ENCODE measurements at places on chromosomes 2 and 18.

- peak; percentile 75 for DNase-seq
These were observed 669 bp downstream of the LNPK start for GRCh38 chr2:176001281-176001915.

DNA sequence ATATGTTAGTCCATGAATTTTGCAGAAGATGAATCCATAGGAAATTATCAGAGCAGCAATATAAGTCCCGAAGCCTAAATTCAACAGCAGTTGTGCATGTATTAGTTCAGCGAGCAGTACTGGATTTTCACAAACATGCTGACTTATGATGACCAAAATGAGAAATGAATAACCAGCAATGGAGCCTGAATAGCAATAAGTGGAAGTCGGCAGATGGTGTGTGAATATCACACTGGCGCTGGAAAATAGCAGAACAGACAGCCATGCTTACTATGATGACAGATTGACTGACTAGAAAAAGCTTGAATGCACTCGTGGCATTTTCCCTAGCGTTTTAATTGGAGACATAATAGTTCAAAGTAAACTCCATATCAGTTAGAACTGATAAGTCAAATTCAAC, 1114.5 kb downstream of the DSC3 start:
- DNase-seq: no peak

GRCh38 chr2:237191714-237192081, 106.0 kb downstream of the COPS8 start:
- no peak for DNase-seq

DNA sequence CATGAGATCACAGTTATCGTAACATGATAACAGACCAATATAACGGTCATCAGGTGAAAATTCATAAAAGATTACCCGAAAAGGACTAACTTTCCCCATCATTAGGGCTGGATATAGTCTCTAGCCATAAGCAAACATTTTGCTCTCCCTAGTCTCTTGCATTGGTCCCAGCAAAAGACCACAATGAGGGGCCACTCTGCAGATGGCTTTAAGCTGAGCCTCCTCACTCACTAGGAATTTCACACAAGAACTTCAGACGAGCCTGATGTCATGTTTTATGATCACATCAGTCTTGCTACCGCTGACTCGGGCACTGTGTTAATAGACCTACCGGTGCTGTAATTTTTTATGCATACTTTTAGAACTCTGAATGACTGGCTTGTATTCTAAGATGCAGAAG, 35.2 kb downstream of the STK17B start:
- no peak for DNase-seq

- peak; percentile 81 for DNase-seq
These were observed 1.6 kb upstream of the RTP5 start for GRCh38 chr2:241867776-241868420.

GRCh38 chr2:196104066-196104465, 35.4 kb upstream of the DNAH7 start:
- no peak for DNase-seq

DNA sequence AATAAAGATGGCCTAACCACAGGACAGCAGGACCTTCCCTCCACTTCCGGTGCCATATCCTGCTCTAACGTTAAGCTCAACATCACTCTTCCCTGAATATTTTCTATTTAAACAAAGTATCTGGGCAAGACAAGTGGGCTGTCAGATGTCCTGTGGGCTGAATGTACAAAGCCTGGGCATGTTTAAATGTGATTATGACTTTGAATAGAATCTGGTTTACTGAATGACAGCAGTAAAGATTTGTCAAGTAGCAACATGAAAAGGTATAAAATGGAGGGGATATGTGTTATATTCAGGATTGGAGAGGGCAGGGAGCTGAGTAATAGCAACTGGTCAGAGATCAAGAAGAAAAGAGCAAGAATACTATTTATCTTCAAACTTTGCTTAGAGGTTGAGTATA, 540.9 kb downstream of the NRXN1 start:
- DNase-seq: no peak

DNA sequence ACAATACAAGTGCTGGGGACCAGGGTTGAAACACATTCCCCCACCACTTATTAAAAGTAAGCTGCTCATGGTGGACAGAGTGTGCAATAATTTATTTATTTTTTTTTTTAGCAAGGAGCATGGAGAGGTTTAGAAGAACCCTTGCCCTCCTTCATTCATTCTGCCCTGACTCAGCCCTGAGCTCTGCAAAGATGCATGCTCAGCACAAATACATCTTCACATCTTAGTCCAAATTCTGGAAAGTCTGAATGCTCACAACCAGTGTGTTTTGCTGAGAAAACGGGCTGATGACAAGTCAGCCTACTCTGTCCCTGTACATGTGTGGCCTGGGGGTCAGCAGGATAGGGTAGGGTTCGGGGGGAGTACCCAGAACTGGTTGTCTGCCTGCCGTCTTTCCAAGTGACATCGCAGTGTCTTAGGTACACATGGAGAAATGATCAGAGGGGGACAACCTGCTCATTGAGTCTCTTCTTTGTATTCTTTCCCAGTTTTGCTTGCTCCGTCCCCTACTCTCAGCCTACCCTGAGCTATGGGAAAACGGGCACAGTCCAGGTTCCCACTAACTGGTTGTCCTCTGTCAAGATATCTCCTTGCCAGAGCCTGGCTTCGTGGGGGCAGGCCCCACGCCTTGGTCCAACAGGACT, 76.4 kb downstream of the ADD2 start:
- DNase-seq: peak; percentile 26

GRCh38 chr2:79179036-79179435, 19.5 kb upstream of the REG3A start:
- no peak for DNase-seq

GRCh38 chr2:65999796-66000195, 435.1 kb upstream of the MEIS1 start:
- no peak for DNase-seq

DNA sequence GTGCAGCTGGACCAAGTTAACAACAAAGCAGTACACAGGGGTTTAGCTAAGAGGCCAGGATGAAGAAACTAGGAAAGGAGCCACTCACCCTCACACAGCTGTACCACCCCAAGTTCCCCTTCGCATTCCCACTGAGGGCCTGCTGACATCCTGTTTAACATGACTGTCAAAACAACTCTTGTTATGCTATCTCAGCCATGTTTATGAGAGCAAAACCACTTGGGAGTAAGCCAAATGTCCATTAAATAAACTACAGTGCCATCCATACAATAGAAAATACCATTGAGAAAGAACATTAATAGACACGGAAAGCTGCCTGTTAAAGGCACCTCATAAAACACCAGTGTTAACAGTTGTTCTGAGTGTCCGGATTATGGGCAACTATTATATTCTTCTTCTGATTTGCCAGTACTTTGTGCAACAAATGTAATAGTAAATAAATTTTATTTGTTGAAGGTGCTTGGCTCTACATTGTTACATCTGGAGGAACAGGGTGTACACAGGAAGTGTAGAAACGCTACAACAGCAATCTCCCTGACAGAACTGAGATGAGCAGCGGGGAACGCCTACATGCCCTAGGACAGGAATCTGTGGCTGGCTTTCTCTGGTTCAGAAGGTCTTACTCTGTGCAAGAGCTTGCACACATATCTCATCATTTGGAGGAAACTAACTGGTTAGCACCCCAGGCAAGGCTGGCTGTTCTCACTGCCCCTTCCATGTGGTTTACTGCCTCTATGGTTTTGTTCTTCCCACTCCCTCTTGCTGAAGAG, 85.6 kb downstream of the EHD3 start:
- DNase-seq: no peak

DNA sequence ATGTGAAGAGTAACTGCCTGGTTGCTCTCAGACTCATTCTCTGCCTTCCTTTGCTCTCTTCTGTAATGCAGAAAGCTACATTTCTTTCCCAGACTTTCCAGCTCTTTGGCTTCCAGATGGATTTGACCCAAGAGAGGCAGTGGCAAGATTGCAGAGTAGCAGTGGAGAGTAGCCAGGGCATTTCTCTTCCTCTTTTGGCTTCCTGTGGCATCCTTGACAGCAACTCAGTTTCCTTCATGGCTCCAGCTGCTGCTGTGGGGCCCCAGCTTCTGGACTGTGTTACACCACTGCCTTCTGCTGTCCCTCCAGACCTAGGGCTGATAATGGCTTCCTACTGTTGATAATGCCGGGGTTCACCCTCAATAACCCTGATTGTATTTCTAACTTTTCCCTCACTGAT, 469.4 kb upstream of the SPRED2 start:
- DNase-seq: no peak

DNA sequence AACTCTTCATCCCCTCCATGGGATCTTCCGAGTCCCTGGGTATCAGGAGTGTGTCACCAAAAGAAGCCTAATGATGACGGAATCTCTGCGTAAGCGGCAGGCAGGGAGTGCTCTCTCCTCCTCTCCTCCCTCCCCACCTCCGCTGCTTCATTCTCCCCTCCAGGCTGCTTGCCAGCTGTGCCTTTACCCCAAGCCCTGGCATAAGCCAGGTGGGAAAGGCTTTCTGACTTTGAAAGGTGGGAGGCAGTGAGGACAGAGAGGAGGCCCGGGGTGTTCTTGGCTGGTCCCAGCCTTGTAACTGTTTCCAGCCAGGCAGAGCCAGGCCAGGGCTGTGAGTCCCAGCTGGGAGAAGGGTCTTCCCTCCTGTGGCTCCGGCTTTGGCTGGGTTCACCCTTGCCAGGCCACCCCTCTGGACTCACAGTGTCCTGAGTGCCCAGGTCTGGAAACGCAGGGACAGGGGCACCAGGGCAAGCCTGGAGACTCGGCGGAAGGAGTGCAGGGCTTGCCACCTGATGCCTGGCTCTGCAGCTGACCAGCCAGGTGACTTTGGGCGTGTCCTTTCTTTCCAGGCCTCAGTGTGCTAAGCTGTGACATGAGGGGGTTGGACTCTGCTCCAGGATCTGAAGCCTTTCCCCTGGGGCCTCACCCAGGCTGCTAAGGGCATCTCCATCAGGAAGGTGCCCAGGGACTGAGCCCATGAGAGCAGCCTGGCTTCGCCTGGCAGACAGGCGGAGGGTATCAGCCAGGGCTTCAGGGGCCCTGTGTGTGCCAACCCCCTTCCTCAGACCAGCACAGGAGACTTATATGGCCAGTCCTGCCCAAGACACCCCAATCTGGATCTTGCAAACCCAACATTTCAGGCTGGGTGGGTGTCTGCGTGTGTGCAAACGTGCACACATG, 32.7 kb upstream of the HPCAL1 start:
- no peak for DNase-seq

- DNase-seq: no peak
These were observed 78.3 kb upstream of the CRIM1 start for GRCh38 chr2:36277146-36277808.

DNA sequence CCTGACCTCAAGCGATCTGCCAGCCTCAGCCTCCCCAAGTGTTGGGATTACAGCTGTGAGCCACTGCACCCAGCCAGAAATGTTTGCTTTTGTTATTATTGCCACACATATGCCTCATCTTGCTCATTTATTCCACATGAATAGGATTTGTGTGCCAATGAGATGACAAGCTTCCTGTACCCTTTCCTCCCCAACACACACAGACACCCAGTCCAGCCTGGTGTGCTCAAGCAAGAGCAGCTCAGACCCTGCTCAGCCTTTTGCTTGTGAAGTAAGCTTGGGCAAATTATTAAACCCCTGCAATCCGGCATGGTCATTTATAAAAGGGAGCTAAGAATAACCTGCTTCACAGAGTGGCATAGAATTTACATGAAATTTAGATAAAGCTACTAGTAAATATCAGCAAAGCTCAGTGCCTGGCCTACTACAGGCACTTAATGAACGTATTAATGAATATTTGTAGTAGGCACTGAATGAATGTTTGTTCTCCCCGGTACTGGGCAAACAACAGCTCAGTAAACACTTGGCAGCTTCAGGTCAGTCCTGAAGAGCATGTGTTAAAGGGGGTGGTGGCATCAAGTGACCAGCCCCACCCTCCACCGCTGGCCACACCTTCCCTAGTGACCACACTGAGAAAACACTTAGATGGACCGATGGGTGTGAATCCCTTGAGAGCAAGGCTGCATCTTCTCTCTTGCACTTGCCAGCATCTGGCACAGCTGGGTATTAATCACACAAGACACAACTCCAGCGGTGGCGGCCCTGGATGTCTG, 280.2 kb downstream of the SRBD1 start:
- DNase-seq: no peak

DNA sequence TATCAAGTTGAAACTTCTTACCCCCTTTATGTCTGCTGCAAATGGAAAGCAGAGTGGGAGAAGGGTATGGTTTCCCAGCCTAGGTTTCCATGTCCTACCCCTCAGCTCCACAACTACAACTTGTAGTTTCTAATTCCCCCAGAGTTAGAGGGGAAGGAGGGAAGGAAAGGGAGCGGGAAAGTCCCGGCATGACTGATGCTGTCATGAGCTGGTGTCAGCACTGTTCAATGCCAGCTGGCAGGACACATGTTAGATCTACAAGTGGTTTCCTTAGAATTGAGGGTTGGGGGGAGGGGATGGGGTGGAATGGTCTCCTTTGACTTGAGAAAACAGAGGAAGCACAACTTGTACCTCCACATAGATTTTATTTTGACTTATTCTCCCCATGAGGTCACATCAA, 194.0 kb downstream of the MBD2 start:
- no peak for DNase-seq

DNA sequence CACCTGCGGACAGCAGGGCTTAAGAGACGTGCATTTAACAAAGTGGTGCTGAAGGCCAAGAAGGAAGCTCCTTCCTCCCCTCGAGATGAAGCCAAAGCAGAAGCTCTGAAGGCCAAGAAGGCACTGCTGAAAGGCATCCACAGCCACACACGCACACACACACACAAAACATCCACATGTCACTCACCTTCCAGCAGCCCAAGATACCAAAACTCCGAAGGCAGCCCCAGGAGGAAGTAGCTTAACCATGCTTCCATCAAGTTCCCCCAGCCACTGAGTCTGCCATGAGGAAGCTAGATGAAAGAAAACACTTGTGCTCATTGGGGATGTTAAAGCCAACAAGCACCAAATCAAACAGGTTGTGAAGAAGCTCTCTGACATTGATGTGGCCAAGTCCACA, 175.7 kb upstream of the POU3F3 start:
- no peak for DNase-seq

GRCh38 chr18:11488175-11488574, 121.2 kb upstream of the SLC35G4 start:
- no peak for DNase-seq

DNA sequence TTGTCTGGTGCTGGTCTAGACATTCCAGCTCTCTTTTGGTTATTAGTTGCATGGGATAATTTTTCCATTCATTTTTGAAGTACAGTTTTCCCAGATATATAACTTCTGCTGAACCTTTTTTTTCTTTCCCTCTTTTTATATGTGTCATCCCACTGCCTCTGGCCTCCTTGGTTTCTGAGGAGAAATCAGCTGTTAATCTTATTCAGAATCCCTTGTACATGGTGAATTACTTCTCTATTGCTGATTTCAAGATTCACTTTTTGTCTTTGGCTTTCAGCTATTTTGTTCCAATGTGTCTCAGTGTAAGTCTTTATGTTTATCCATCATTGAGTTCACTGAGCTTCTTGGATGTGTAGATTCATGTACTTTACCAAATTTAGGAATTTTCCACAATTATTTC, 99.7 kb downstream of the ARHGEF4 start:
- no peak for DNase-seq

GRCh38 chr2:28407976-28408690, 15.5 kb downstream of the FOSL2 start:
- no peak for DNase-seq

GRCh38 chr2:85847051-85847588, 41.7 kb downstream of the ST3GAL5 start:
- DNase-seq: no peak

- no peak for DNase-seq
These were observed 609.2 kb upstream of the NXPH2 start for GRCh38 chr2:139389391-139389790.

- DNase-seq: no peak
These were observed 142.6 kb upstream of the MSH6 start for GRCh38 chr2:47640356-47640755.

GRCh38 chr2:209380293-209380692, 43.6 kb upstream of the MAP2 start:
- DNase-seq: no peak

- no peak for DNase-seq
These were observed 1211.7 kb upstream of the ACVR2A start for GRCh38 chr2:146633159-146633558.

All from activated CD8-positive, alpha-beta memory T cell treated with anti-CD3 and anti-CD28 coated beads, Interleukin-2, amount 50 U/mL, for 48 hours (primary cell).